ENCODE measurements at places on chromosomes 6 and 20.

DNA sequence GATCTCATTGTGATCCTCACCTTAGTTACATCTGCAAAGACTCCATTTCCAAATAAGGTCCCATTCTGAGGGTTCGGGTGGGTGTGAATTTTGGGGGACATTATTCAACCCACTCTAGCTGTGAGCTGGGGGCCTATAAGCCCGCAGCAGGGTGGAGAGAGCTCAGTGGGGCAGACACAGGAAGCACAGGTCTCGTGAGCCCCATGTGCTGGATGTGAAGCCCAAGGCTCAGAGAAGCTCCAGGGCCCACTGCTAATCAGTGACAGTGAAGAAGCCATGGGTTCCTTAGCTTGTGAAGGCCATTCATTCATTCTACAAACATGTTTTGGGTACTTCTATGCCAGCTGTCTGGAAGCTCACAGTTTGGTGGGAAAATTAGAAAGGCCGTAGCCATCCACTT, 47.5 kb downstream of the CHMP4B start:
- DNase-seq: no peak

DNA sequence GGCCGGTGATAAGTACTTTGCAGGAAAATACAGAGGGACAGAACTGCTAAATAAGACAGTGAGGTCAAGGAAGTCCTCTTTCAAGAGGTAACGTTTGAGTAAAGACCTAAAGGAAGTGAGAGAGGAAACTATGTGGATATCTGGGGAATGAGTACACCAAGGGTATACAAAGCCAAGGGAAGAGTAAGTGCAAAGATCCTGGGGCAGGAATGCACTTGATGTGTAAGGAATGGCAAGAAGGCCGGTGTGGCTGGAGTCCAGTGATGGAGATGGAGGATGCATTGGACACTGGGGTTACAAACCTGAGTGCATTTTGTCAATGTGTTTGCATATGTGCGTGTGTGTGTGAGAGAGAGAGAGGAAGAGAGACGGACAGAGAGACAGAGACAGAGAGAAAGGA, 32.1 kb upstream of the TGM2 start:
- no peak for DNase-seq

- DNase-seq: no peak
These were observed 111.5 kb downstream of the HFE start for GRCh38 chr6:26198722-26199056.

DNA sequence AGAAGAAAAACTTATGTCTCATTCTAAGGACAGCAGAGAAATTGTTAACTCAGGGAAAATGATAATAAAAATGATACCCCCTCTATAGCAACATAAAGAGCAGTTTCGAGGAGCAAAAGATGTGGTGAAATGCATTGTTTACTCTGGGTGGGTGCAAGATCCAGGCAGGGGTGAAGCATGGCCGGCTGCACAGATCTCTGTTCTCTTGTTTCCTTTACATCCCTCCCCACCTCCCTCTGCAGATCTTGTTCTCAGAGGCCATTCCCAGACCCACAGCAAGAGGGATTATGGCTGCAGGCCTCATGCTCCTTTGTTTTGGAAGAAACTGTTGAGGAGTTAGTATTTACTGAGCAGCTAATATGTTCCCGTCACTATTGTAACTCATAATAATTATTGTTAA, 1.8 kb downstream of the BTN3A1 start:
- DNase-seq: no peak

GRCh38 chr6:23415819-23416427, 710.1 kb upstream of the NRSN1 start:
- no peak for DNase-seq

Measured in activated naive CD4-positive, alpha-beta T cell treated with anti-CD3 and anti-CD28 coated beads, Interleukin-2, amount 50 U/mL, for 72 hours (primary cell).